Nasal cavity respiratory epithelium epithelial cell of viscerocranial mucosa (primary cell): ENCODE measurements at places on chromosomes 12 and 14. TPM values are rescaled to one million over a fixed set of nuclear protein-coding genes. Genes with fewer than 3 reads are reported as not detected.

MMP19 gene
- total RNA-seq: under 0.01 and 0.28 TPM in 2 replicates

LTBP2 gene
- total RNA-seq: 11.6 and 58.5 TPM in 2 replicates

RBM25 gene
- total RNA-seq: 18.1 and 40.3 TPM in 2 replicates

OTX2 gene
- total RNA-seq: 0.21 and 0.68 TPM in 2 replicates
